Activated naive CD4-positive, alpha-beta T cell treated with Interleukin-2 at 50 U/mL for 16 hours (primary cell): ENCODE measurements at places on chromosomes 6 and 20.

DNA sequence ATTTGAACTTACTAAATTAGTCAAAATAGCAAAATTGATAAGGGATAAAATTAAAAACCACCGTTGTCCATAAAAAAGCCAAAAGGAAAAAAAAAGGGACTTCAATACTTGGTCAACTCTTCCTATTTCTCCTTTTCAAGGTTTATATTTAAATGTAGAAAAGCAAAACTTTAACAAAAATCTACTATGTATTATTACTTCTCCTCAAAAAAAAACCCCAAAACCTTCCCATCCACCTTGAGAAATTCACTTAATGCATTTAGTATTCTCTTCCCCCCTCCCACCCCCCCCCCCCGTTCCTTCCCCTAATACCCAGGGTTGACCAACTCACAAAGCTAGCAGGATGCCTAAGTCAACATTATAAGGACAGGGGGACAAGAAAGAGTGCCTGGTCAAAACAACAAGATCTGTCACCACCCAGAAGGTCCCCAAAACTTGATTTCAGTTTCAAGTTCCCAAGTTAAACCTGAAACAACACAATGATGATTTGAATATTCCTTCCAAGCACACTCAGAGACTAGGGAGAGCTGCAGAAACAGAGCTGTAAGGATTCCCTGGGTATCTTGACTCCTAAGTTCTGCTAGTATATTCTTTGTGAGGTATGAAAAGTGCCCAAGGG is 14.6 kb downstream of the GMDS start:
- DNase-seq, result no peak

- no peak for DNase-seq
Observed at GRCh38 chr20:22452442-22453011, 131.8 kb downstream of the FOXA2 start.

- no peak for DNase-seq
Observed at GRCh38 chr6:80771941-80772340, 665.5 kb downstream of the BCKDHB start.

GRCh38 chr6:93407186-93407585 is 12.2 kb downstream of the EPHA7 start:
- DNase-seq, result no peak

- no peak for DNase-seq
Observed at GRCh38 chr6:142773859-142774648, 170.9 kb downstream of the HIVEP2 start.
